Kasumi-1 (cell line): ENCODE measurements at places on chromosomes 2 and 18.

DNA sequence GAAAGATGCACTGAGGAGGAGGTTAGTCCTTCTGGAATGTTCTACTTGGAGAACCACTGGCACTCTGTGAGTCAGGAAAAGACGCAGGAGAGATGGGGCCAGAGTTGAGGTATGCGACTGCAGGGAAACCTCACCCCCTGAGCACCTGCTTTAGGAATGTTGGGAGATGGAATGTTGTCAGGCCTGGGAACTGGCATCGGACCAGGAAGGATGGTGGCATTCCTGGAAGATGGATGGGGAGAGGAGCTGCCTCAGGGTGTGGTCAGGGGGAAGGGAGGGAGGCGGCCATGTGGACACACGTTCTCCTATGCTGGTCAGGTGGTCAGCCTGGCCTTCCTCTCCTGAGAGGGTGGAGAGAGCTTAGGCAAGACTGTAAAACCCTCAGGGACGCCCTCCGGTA is 146.3 kb downstream of the CELF4 start:
- no peak for DNase-seq

- no peak for DNase-seq
Observed at GRCh38 chr2:29475499-29475898, 360.3 kb downstream of the CLIP4 start.

DNA sequence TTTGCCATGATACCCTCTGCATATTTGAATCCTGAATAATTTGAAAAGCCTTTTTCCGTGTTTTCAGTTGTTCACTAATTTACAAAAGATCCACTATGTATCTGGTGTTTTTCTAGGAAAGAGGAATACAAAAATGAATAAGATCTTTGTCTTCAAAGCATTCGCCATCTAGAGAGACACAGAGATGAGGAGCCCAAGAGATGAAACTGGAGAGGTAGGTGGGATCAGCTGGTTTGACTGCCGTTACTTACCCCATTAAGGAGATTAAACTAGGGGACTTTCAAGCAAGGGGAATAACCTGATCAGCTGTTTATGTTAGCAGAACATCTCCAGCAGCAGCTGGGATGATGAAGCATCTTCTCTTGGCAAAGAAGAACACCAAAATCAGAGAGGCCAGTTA is 150.2 kb upstream of the SATB2 start:
- DNase-seq: no peak

DNA sequence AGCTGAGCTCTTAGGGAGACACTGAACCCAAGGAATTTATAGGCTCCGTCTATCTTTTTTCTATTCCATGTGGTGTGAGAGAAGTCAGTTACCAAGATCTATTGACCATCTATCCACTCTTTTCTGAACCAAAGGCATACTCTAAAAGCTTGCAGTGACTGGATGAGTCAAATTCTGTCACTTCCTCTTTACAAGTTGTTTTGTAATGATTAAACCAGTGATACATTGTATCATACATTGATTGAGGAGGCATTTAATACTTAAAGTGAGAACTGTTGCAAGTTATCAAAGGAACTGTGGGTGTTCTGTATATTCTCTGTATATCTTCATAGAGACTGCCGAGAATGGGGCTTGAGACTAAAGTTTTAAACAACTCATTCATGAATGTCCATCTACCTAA is 188.8 kb downstream of the CAMKMT start:
- peak; percentile 34 for DNase-seq

DNA sequence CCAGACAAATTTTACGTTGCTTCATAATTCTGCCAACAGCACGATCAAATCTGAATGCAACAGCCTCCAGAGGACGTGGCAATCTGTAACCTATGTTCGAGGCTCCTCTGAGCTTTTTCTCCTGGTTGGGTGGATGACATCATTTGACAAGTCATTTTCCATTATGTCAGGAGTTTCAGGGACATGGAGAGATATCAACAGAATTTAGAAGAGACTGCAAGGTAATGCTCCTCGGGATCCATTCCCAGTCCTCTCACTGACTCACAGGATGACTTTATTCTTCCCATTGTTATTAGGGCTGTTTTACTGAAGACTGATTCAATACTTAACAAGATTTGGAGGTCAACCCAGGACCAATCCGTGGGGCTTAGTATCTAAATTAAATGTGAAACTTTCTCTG is 72.5 kb upstream of the RNF152 start:
- DNase-seq: no peak

- no peak for DNase-seq
Observed at GRCh38 chr2:43513796-43514195, 82.0 kb downstream of the THADA start.

GRCh38 chr2:33735096-33735495 is 136.0 kb upstream of the FAM98A start:
- DNase-seq: no peak

- no peak for DNase-seq
Observed at GRCh38 chr2:39228413-39229209, 15.2 kb downstream of the CDKL4 start.

GRCh38 chr18:44130376-44130942 is 550.2 kb upstream of the SETBP1 start:
- peak; percentile 62 for DNase-seq
